ENCODE measurements at places on chromosomes 6 and 20. TPM values are rescaled to one million over a fixed set of nuclear protein-coding genes. Genes with fewer than 3 reads are reported as not detected.
A peak's percentile ranks its signal among the peaks of the same experiment; 100 is the strongest.

- peak; percentile 46 for DNase-seq
Measured at GRCh38 chr20:44780226-44780625, 30.1 kb downstream of the RIMS4 start.

CLDN20 gene
- polyA plus RNA-seq: 0.76 TPM

MLN gene
- not detected for polyA plus RNA-seq

DNA sequence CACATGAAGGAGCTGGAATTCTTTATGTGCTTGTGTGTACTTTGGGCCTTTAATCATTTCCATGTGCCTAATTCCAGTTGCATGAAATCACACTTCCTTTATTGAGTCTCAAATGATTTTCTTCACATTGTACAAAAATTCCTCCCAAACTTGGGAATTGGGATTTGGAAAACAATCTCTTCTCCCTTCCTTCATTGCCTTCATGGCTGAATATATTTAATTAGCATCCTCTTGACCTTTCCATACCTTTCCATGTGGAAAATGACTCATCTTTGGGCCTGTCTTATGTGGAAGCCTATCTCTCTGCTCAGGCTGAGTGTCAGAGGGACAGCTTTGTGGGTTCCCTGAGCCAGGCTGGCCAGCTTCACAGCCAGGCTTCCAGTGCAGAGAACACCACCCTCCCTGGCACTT, 33.0 kb upstream of the CDH4 start:
- DNase-seq: peak; percentile 38

NKAIN4 gene
- 29.5 TPM for polyA plus RNA-seq

GRCh38 chr6:4503700-4504099, 272.5 kb upstream of the CDYL start:
- no peak for DNase-seq

FERMT1 gene
- polyA plus RNA-seq: 0.18 TPM

DNA sequence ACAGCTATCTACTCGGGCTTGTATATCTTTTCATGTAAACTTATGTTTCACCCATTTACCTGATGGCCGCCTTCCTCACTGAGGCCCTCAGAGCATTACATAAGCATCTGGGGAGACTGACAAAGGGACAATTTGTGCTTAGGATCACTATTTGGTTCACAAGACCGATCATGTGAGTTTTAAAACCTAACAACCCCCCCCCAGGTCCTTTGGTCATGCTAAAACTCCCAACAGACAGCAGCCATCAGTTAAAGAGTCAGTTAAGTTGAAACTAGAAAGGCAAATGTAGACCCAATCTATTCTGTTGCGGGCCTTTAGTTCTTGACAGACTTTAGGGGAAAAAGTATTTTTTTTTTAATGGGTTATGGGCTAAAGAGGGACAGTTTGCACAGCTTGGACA, 205.0 kb upstream of the RNF24 start:
- DNase-seq: no peak

PKIB gene
- polyA plus RNA-seq: 0.71 TPM

DNA sequence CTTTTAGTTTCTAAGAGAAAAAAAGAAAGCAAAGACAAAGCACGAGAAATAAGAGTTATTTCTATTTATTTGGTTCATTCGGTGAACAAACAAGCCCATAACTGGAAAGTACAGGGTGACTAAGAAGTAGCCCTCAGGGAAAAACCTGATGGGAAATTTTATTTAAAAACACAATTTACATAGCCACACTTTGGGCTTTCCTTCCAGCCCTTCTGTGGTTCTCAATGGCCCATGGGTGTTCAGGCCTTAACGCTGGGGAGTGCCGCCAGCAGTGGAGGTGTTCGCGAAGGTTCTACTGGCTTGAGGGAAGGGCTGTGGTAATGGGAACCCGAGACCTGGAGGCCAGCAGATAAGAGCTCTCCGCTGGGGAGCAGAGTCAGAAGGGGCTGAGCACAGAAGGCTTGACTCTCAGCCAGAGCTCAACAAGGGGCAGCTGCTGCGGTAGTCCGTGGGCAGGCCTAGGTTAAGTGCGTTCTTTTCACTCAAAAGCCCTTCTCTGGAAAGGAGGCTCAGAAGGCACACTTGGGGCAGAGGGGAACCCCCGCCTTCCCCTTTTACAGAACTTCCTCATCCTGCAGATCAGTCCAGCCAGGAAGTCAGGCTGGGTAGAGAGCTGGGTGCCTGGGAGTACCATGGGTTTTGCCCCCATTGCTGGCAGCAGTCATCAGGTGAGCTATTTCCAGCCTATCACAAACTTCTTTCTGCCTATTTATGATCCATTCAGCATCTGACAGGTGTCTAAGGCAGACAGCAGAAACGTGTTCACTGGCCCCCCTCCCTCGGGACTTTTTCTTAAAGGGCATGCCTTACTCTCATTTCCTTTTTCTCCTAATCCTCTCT, 8.8 kb upstream of the CD83 start:
- no peak for DNase-seq

FAM209A gene
- not detected for polyA plus RNA-seq

- peak; percentile 41 for DNase-seq
Measured at GRCh38 chr20:44738813-44739477, 6.7 kb upstream of the KCNK15 start.

DNA sequence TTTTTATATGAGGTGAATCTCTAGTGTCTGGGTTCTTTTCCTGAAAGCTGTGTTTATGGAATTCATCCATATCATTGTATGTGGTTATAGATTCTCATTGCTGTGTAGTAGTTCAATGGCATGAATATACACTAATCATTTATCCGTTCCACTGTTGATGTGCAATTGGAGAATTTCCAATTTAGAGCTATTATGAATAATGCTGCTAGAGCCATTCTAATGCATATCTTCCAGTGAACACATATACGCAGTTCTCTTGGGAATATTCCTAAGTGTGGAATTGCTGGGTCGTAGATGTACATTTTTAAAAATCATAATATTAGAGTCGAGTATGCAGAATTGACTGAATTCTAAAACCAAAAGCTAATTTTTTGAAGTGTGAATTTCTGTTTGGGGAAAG, 327.5 kb upstream of the JAG1 start:
- no peak for DNase-seq

IL17A gene
- polyA plus RNA-seq: not detected

DNA sequence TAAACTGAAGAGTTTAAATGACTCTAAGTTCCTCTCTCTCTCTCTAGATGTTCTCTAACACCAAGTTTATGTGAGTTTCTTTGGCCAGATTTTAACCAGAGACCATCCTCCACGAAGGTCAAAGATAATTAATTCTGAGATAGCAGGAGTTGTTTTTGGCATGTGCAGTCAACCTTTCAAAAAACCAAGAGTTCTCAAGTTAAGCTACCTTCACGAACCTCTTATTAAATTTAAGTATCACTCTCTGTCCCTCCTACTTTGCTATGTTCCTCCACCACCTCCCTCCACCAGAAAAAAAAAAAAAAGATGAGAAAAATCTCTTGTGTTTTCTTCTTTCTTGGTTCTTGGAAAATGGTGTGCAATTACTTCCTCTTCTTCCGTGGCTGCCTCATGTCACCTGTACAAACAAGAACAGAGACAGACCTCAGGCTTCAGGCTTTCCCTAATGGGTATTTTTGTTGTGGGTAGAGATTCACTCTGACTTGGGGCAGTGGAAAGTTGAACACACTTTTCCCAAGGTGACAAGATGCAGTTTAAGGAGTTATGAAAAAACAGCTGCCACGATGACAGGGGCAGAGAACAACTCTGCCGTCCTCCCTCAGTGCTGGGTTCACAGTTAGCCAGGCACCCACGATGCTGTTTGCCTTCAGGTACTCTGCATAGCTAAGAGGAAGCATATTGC, 64.3 kb downstream of the ADTRP start:
- DNase-seq: no peak

DNA sequence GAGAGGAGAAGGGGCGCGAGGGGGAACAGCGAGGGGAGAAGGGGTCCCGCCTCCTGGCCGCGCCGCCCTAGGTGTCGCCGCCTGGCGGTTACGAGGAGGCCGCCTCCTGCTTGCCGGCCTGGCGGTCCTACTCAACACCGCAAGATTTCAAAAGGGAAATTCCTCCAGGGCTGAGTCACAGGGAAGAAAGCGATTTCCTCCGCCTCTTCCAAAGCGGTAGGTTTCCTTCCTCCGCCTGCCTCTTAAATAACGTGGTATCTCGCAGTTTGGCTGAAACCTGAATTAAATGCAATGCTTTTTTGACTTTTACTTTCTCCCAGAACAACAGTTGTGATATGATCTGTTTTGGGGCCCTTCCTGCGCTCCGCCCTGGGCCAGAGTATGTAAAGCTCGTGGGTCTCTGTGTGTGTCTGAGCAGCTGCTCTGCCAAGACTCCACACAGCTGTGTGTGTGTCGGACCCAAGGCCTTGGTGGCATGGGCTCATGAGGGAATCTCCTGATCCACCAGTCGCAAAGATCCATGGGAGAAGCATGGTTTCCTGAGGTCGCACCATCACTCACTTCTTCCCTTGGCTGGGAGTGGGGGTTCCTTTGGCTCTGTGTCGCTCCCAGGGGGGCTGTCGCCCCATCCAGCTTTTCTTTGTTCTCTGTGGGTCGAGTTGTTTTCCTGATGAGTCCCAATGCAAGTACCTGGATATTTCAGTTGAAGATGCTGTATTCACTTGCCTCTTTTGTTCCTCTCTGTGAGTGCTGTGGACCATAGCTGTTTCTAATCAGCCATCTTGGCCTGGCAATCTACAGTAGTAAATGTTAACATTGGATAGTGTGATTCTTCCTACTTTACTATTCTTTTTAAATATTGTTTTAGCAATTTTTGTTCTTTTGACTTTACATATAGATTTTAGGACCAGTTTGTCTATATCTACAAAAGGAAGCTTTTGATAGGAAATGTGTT, 31.6 kb upstream of the NOTCH4 start:
- DNase-seq: peak; percentile 63

SLC25A27 gene
- polyA plus RNA-seq: 22.4 TPM

GRCh38 chr20:20020908-20021307, 3.7 kb downstream of the NAA20 start:
- DNase-seq: no peak

DNA sequence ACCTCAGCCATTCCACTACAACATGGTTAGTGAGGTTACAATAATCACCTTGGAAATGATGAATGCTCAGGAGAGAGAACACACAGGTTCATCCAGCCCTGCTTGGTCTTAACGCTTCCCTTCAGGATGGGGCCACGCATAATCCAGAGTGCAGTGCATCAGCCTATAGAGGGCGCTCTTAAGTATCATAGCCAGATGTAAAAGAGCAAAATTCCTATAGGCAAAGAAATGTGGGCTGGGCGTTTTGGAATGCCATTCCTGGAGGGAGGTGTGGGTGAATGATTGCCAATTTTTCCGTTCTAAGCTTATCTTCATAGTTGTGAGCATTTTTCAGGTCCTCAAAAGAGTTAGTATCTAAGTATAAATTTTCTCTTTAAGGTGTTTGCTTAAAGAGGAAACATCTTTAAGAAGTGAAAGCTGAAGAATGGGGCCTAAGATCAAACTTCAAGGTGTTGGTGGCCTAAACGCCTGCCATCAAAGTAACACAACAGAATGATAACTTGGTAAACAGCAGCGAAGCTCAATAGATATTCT, 1.8 kb downstream of the RIPOR2 start:
- no peak for DNase-seq

GRCh38 chr6:113048741-113049140, 701.6 kb downstream of the RFPL4B start:
- DNase-seq: no peak

RALGAPB gene
- 20.0 TPM for polyA plus RNA-seq

DNA sequence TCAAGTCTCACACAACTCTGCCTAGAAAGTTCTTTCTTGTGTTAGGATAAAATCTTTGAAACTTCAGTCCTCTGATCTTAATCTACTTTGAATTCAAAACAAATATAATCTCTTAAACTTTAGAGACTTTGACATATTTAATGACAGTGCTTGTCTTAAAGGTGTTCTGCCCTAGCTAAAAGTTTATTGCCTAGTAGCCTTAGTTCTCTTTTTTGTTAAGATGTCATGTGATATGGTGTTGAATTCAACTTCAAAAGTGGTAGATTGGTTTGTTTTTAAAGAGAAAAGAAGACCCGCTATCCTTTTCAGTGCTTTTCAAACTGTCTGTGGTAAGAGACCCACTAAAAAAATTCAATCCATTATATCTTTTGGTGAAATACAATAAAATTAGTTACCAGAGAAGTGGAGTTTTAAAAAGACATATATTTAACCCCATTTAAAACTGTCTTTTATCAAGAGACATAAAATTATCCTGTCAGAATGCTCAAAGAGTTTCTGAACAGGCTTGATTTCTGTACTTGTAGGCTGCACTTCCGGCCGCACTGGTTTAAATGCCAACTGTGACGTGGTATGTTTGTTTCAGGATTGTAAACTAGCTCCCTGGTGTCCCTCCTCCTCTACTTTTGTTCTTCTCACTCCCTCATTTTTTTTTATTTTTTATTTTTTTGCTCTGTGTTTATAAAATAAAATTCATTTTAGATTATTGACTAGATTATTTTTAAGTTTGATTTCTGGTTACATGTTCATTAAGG, 76.5 kb downstream of the QKI start:
- DNase-seq: no peak

GRCh38 chr20:11362450-11362849, 555.2 kb upstream of the BTBD3 start:
- no peak for DNase-seq

GRCh38 chr6:36570264-36570663, 23.0 kb upstream of the STK38 start:
- DNase-seq: no peak

GRCh38 chr6:116282698-116283097, 3.0 kb upstream of the TSPYL1 start:
- DNase-seq: no peak

DNA sequence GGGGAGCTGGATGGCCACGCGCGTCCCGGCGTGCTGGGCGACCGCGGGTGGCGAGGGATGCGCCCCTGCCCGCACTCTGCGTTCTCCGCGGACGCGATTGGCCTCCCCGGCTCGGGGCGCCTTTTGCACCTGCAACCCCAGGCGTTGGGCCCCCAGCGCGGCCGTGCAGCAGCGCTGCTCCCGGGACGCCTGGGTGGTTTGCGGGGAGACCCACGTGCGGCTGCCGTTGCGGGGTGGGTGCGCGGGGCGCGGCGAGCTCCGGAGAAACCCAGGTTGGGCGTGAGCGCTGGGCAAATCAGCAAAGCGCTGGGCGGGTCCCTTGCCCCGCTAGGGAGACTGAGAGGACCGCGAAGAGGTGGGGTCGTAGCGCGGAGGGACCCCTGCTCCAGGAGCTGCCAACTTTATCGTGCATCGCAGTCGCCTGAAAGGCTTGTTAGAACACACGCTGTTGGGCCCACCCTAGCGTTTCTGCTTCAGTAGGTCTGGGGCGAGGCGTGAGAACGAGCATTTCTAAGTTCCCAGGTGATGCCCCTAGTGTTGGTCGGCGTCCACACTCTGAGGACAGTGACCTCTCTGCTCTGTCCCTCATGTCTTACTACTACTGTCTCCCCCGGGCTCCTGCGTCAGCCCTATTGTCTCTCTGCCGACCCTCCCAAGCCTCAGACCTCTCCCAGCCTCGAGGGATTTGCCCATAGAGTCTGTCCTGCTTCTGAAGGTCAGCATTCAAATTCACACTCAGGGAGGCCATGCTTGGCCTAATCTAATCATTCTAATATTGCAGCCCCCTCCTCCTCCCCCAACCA, 538 bp upstream of the ZFP64 start:
- no peak for DNase-seq

GCNT2 gene
- polyA plus RNA-seq: 2.9 TPM

DNA sequence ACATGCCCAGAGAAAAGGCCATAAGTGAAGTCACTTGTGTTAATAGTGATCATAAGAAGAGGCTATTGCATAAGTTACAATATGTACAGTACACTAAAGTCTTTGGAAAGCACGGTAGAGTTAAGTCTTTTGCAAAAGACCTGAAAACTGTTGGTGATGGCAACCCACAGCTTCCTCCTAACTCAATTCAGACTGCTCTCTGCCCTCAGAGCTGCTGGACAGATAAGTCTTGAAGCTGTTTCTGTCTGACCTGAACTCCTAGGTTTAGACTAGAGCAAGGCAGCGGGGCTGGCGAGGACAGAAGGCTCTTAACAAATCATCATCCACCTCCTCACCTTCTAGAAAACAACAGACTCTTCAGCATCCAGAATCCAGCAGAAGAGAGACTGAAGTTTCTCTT, 125.4 kb downstream of the CD24 start:
- DNase-seq: no peak

Measured in forelimb muscle (tissue), 1 donor.